ENCODE measurements at places on chromosomes 12 and 14. TPM values are rescaled to one million over a fixed set of nuclear protein-coding genes. Genes with fewer than 3 reads are reported as not detected.

Gene SLC16A7
- total RNA-seq = 12.5 TPM

Gene PLEKHG3
- 99.4 TPM for total RNA-seq

Gene SYT10
- not detected for total RNA-seq

Gene ZC2HC1C
- 6.5 TPM for total RNA-seq

Gene SERPINA12
- not detected for total RNA-seq

Gene TMEM132D
- not detected for total RNA-seq

DNA sequence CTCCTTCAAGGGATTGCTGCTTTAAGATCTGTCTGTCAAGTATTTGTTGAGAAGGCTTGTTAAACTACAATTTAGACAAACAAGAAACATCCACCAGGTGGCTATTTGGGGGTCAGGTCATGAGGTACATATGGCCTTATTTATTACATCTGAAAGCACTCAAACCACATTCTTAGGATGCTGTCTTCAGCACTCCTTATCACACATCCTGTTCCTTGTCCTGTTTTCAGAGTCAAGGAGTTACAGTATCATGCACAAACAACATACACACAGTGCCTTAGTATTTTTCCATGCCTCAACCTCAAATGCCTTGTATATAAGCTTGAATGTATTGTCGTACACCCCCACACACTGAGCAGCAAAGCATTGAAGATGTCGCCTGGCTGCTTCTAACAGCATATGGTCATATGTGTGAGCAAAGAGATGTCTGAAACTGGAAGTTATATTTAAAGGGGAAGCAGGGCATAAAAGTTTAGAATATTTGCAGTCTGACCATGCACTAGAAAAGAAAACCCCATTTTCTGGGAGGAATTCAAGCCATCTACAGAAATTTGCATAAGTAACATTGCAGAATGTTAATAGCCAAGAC is 83.8 kb downstream of the KCNMB4 start:
- no peak for DNase-seq

GRCh38 chr12:19088606-19089005 is 40.9 kb upstream of the PLEKHA5 start:
- DNase-seq = no peak

- DNase-seq = no peak
Measured at GRCh38 chr14:69298131-69299071, 38.4 kb downstream of the GALNT16 start.

DNA sequence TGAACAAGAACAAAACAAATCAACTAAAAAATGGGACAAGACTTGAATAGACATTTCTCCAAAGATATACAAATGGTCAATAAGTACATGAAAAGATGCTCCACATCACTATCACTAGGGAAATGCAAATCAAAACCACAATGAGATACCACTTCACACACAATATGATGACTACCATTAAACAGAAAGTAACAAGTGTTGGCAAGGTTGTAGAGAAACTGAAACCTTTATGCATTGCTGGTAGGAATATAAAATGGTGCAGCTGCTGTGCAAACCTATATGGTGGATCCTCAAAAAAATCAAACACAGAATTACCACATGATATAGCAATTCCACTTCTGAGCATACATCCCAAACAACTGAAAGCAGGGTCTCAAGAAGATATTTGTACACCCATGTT is 5.2 kb downstream of the SMAGP start:
- DNase-seq = no peak

- no peak for DNase-seq
Measured at GRCh38 chr14:51511265-51511664, 140.4 kb upstream of the FRMD6 start.

GRCh38 chr14:75565056-75565455 is 13.4 kb upstream of the FLVCR2 start:
- no peak for DNase-seq

GRCh38 chr12:54932691-54933090 is 51.9 kb downstream of the TESPA1 start:
- peak; percentile 18 for DNase-seq

DNA sequence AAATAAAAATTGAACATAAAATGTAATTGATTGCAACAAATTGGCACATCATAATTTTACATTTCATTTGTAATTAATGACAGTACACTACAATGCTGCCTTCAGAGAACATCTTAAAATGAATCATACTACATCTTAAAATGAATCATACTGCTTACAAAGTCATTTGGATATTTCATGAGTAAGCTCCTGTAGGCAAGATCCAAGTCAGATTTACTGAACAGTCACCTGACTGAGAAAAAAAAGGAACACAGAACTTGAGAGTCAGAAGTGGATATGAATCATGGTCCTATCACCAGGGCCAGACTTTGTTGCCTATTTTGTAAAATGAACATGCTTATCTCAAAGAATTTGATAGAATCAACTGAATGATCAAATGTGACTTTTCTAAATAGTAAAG is 32.7 kb upstream of the FBLN5 start:
- peak; percentile 65 for DNase-seq

GRCh38 chr12:22271023-22271422 is 63.5 kb downstream of the ST8SIA1 start:
- DNase-seq = peak; percentile 2

GRCh38 chr12:27305673-27306456 is 26.8 kb upstream of the BMAL2 start:
- DNase-seq = peak; percentile 29

DNA sequence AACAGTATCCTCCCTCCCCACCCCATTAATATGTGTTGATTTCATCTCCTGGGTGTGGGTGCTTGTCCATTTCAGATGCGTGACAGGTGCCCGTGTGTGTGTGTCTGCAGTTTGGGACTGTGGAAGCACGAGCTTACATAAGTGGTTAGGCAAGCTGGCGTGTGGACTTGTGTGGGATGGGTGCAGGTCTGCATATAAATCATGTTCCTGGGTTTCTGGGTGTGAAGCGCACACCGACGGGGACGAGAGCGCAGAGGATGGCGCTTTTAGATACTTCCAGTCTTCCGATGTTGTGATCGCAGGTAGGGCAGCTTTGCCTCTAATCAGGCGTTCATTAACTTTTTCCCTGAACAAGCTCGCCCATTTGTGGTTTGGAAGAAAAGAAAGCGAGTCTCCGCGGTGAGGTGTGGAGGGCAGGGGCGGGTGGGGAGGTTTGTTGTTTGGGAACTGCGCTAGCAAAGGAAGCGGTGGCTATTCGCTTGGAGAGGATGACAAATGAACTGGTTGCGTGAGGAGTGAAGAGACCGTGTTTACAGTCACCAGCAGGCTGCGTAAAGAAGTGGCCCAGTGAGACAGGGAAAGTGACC is 865 bp downstream of the RGS6 start:
- no peak for DNase-seq

DNA sequence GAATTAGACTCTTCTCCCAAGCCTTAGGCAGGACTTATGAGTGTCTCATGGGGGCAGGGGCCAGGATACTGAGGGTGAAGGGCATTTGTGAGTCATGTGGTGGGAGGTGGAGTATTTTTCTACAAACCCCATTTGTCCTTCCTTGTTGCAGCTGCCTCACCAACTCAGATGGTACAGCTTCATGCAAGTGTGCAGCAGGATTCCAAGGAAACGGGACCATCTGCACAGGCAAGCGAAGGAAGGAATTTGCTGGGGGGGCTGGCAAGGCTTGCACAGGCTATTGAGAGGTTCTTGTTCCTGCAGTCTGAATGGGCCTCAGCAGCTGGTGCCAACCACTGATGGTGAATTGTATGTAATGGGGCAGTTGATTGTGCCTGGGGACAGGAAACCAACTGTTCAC is 125.1 kb downstream of the STAB2 start:
- no peak for DNase-seq

DNA sequence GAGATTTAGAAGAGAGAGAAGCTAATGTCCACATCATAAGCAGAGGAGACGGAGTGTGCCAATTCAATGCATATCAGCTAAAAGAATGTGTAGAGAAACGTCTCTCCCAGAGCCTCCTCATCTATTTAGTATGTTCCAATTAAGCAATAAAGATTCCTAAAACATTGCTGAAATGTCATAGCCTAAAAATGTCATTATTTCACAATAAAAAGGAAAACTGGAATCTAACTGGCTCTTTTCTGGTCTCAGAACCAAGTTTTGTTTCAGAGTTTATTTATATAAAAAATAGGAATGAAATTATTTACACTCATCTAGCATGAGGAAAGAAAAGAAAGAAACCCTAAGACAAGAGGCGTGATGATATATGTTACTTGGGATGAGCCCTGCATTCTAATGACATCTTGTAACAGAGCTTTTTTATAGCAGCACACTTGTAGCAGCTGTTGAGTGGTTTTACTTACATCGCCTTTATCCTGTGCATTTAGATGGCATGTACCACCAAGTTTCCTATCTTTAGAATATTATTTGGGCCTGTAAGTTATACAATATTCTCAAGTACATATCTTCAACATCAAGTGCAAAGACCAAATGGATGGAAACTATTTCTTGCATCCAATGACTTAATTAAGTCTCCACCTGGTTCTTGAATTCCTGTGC is 266.3 kb upstream of the PRKD1 start:
- no peak for DNase-seq

DNA sequence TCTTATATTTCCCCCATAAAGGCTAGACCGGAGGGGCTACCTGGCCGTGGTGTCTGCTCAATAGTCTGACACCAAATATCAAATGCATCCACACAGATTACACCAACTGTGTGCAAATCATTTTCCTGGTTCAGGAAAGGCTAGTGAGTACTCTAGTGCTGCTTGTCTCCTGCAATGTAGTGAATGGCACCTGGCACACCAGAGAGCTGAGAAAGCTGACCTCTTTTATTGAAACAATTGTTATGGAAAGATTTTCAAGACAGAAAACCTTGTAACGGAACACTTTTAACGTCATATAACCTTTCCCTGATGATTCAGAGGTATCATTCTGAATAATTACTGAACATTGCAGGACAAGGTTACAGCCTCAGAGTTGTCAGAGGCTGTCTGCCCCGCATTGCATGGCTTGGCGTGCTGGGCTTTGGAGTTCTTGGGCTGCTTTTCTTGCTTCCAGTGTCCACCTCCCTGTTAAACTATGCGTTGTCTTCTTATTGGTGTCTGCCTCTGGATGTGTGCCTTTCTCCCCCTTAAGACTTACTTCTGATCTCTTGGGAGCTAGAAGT is 40.7 kb upstream of the HDAC7 start:
- DNase-seq = no peak

- DNase-seq = no peak
Measured at GRCh38 chr12:48882315-48882687, 16.6 kb upstream of the RND1 start.
